ENCODE measurements at places on chromosomes 5 and 9.

- peak; percentile 94 for DNase-seq
These were observed 4.1 kb downstream of the NFIL3 start for GRCh38 chr9:91419222-91420191.

- peak; percentile 50 for DNase-seq
These were observed 1.6 kb downstream of the BASP1 start for GRCh38 chr5:17219006-17219422.

DNA sequence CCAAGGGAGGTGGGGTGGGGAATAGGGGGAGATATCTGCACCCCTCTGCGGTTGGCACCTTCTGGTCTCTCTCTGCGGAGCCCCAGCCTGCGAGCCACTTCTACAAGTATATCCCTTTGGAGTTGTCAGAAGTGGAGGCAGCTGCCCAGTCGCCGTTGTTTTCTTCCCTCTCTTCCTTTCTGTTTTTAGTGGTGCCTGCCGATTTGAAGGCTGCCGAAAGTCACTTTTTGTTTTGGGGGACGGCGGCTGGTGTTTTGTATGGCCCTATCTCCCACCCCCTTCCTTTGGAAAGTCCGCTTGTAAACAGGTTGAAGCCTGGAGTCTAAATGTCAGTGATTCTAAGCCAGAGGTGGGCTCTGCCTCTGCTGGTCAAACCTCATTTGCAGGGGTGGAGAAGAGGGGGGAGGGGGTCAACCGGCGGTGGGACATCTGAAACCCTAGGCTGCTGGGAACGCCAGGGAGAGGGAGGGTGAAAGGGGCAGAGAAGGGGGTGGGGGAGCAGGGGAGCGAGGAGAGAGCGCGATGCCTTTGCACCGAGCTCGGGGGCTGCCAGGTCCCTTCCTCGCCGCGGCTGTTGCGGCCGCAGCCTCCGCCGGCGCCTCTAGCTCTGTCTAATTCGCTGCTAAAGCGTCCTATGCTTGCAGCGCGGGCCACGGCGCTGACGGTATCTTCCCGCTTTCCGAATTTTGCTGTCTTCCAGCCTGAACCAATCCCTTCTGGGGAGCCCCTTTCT lies at the start of gene FGF10:
TSS of gene FGF10 (minus strand) at position 331 of the 733 bp plus-strand sequence. CDS start 738 bp downstream, outside the sequence.
- DNase-seq: peak; percentile 2

DNA sequence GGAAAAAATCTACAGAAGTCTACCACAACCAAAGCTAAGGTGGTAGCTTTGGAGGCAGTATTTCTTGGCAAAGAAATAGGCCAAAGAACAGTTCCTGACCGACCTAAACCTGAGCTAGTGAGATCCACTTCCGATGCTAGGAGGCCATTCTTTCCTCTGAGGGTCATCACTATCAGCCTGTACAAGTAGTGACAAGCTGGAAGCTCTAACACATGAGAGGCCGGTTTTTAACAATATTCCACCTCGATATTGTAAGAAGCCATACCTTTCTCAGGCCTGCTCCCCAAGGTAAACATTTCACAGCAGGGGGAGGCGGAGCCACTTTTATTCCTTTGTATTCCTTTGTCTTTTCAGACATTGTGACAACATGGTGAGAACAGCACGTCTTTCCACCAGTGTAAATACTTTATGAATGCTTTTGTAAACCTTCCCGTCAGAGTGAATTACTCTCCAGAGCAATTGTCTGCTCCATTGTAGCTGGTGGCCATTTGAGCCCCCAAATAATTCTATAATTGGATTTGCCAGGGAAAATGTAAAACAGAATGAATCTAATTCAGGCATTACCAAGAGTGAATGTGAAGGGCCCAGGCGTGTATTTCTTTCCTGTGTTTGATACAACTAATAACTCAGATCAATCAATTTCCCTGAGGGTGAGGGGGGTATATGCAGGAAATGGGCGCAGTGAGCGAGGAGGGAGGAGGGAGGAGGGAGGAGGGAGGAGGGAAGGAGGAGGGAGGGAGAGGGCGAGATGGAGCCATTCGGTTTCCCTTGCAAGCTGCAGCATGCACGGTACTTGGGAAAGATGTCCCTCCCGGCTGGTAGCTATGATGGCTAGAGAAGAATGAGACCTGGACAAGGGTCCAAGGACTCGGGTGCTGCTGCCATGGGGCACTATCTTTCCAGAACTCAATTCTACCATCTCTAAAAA lies 166.6 kb downstream of the CDK5RAP2 start:
- DNase-seq: no peak

GRCh38 chr9:95736370-95736769 lies 139.1 kb upstream of the ERCC6L2 start:
- no peak for DNase-seq

DNA sequence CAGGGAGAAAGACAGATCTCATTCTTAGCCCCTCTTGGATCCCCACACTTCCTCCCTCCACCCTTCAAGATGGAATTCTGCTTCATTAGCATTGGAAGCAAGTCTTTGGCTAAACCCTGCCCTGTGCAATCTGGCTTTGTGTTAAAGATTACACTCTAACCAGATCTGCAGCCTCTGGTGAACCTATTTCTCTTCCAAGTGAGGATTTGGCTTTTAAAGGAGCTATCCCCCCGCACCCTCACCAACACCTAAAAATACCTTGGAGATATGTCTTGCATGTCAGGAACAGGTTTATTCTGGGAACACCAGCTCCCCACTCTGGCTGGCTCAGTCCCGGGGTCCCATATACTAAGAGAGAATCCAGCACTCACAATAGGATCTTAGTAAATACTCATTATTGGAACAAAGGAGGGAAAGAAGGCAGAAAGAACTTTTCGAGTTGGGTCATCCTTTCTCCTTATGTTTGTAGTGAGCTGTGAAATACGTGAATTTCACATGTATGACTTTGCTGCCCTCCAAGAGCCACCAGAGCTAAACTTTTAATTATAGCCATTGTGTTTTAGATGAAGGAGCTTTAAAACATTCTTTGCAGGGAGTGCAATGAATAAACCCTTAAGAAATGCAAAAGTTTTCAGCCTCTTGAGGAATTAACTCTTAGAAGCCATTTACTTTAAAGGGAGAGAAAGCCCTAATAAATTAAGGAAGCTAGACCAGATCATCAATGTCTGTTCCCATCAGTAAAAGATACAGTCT lies 53.7 kb upstream of the HRH2 start:
- DNase-seq: no peak

DNA sequence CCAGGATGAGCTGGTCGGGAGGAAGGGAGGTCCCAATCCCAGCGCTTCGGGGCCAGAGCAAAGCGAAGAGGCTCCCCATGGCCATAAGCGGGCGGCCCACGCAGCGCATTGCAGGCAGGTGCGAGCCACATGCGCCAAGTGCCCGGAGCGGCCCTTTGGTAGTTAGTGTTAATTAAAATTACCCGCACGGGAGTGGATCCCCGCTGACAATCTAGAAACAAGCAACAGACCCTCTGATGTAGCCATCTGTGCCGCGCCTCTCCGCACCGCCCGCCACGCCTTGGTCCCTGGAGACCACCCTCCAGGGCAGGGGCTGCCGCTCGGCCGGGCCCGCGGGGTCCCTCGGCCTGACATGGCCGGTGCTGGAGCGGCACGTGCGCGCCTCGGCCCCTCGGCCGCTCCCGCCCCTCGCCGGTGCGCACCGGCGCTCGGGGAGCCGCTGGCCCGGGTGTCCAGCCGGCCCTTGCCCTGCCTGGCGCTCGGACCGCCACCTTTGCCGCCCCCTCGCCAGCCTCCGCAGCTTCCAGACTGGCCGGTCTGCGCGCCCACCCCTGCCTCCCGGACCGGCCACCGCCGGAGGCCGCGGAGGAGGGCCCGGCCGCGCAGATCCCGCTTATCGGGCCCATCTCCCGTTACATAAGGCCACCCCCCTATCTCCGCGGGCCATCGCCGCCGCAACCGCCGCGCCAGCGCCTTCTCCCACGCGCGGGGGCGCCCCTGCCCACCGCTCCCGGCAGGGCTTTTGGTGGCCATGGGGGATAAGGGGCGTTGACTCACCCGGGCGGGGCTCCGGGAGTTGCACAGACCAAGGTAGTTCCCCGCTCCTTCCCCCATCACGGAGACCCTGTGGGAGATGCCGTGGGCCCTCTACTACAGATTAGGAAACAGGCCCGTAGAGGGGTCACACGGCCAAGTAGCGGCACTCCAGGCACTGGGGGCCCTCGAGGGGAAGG lies 1.9 kb upstream of the IL13 start:
- DNase-seq: peak; percentile 21

DNA sequence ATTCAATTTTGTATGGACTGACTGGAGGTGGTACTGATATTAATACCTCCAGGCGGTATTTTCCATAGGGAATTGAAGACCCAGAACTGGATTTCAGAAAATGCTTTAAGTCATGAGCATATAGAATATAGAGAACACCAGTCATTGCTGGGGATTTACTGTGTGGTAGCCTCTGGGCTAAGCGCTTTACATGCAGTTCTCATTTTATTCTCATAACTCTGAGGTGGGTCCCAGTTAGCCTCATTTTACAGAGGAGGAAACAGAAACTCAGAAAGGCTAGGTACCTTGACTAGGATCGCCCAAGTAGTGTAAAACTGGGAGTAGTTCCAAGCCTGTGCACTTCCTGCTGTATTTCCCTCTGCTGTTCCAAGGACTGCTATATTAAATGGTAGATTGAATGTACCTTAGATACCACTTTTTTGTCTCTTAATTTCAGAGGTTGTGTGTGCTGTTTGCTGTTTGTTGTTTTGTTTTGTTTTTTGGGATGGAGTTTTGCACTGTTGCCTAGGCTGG lies 13.8 kb downstream of the SLC44A1 start:
- no peak for DNase-seq

- DNase-seq: peak; percentile 73
These were observed 1.7 kb downstream of the ADAMTS16 start for GRCh38 chr5:5141625-5142525.

DNA sequence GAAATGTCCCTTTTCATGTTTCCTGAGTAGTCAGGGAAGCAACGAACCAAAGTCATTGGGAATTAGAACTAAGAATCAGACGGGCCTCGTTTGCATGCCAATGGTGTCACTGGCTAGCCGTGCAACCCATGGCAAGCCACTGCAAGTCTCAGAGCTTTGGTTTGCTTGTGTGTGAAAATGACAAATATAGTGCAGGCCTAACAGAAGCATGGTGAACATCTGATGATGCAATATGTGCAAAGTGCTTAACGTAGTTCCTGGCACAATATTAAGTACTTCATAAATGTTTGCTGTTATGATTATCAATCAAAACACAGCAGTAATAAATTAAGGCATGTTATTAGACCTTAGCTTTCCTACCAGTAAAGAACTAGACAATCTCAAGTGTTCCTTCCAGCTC lies 118.0 kb upstream of the TRIM32 start:
- DNase-seq: no peak

GRCh38 chr9:136838314-136839228 lies 3.7 kb upstream of the AJM1 start:
- DNase-seq: no peak

DNA sequence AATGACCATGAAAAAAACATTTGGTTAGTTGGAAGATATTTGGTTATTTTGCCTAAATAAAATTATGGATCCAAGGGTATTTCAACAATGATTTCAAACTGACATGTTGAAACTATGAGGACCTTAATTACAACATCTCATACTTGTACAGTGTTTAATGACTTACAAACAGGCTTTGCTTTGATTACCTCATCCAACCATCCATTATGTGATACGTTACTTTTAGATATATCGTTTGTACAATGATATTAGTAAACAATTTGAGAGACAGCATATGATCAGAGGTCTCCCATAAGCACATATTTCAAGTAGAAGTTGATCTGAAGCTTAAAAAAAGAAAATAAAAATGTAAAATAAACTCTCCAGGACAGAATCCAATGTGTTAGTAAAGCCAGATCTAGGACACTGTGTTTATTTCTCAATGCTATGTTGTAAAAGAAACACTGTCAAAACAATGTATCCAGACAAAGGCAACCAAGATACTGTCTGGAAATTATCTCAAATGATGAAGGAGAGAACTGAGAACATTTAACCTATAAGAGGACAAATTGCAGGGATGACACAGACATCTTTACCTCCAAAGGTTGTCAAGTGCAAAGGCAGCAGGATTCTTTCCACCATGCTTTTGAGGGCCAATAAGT lies 116.0 kb upstream of the TARS1 start:
- no peak for DNase-seq

GRCh38 chr9:16057541-16057940 lies 504.7 kb downstream of the CCDC171 start:
- no peak for DNase-seq

DNA sequence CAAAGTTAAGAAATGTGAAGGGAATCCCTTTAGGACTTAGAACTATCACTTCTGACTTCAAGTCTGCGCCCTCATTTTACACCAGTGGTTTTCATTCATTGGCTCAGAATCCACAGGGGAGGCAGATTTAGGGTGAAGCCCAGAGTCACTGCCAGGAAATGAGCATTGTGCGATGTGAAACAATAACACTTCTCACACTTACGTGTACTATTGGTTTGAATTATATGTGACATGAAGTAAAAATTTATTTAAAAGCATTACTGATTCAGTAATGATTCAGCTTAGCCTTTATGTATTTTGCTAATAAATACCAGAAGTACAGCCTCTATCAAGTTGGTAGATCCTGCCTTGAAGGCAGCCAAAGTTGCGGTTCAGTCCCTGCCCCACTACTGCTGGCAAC lies 98.6 kb downstream of the PAM start:
- DNase-seq: peak; percentile 61

DNA sequence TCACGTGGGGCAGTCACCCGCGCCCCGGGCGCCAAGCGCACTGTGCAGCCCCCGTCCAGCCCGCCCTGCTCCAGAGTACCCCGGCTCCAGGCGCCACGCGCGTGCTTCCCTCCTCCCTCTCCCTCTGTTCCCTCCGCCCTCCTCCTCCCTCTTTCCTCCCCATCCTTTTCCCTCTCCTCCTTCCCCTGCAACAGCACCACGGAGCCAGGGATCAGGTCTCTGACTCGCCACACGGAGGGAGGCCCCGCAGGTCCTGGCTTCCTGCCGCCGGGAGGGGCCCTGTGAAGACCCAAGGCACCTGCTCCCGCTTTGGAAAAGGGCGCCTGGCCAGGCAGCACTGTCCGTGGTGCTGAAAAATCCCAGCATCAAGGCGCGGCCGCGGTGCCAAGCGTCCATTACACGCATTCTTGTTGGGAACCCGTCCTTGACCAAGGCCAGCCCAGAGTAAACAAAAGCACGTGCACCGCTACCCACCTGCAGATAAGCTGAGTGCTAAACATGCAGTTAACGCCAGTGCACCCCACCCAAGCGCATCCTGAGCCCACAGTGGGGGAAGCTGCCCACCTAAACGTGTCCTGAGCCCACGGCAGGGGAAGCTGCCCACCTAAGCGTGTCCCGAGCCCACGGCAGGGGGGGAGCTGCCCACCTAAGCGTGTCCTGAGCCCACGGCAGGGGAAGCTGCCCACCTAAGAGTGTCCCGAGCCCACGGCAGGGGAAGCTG lies 21.7 kb downstream of the SLC6A18 start:
- no peak for DNase-seq

- DNase-seq: peak; percentile 85
These were observed 18.3 kb downstream of the ASPN start for GRCh38 chr9:92463984-92464383.

- DNase-seq: no peak
These were observed 84.0 kb downstream of the GNAQ start for GRCh38 chr9:77947651-77948050.

DNA sequence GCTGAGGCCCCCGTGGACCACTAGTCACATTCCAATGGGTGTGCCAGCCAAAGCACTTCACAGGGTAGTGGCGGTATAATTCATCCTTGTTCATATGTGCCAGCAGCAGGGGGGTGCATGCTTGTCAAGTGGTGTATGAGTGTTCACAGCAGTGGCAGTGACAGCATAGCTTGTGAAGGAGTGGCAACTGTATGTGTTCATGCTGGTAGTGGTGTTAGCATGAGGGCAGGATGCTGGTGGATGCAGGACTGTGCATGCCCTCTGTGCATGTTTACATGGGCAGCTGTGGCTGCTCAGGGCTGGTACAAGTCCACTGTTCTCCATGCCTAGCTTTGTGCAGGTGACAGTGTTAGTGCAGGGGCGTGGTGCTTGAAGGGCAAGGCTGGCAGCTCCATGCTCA lies 253.4 kb upstream of the DMAC1 start:
- DNase-seq: no peak

Measured in astrocyte of the spinal cord (primary cell).